ENCODE measurements at places on chromosomes 1 and 21. TPM values are rescaled to one million over a fixed set of nuclear protein-coding genes. Genes with fewer than 3 reads are reported as not detected.

The AMY1C gene
- total RNA-seq = not detected

The C1orf87 gene
- 0.71 TPM for total RNA-seq

DNA sequence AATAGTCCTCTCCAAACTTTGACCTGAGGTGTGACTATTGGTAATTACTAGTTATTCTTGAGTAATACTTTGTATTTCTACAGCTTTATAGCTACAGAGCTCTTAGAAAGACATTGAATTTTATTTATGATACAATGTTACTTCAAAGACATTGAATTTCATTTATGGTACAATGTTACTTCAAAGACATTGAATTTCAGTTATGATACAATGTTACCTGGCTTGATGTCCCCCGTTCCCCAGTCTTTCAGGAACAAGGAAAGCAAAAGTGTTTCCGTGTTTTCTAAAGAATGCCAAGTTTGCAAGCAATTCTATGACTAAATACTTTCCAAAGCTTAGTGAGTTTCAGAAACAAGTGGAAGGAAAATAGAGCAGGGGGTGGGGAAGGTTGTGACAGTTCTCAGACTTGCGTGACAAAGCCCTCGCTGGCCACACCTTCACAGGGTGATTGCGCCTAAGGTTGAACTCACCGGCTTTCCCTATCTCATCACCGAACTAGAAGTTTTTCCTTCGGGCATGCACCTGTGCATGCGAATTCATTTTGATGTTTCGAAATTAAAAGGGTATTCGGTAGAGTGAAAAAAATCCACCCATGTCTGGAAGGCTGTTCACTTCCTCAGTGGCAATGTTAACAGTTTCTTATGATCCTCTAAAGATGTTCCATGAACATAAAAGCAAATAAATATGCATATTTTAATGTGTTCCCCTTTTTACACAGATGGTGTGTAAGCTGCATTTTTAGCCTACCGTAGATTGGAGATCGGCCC, 909 bp upstream of the PAXBP1 start:
- DNase-seq = peak; percentile 75

DNA sequence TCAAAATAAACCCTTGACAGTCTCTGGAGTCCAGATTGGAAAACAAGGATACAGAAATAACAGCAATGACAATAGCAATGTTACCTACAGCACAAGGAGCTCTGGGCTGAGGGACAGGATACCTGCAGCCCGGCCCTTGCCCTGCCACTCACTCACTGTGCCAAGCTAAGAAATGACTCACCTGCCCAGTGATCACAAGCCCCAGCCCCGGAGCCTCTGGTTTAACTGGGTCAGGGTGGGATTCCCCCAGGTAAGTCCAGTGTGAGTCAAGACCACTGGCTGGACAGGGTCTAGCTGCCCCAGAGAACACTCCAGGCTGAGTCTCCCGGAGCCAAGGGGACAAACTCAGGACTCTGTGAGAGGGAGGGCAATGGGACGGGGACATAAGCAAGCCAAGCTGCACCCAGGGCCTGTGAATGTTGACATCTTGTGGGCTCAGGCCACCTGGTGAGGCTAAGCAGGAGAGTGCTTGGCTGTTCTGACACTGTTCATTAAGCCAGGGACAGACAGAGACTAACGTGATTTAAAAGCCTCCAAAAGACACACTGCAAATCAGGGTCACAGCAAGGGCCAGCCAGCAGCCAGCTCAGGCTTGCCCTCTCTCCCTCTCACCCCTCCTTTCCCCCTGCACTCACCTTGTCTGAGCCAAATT, 64.1 kb downstream of the MIS18A start:
- no peak for DNase-seq

DNA sequence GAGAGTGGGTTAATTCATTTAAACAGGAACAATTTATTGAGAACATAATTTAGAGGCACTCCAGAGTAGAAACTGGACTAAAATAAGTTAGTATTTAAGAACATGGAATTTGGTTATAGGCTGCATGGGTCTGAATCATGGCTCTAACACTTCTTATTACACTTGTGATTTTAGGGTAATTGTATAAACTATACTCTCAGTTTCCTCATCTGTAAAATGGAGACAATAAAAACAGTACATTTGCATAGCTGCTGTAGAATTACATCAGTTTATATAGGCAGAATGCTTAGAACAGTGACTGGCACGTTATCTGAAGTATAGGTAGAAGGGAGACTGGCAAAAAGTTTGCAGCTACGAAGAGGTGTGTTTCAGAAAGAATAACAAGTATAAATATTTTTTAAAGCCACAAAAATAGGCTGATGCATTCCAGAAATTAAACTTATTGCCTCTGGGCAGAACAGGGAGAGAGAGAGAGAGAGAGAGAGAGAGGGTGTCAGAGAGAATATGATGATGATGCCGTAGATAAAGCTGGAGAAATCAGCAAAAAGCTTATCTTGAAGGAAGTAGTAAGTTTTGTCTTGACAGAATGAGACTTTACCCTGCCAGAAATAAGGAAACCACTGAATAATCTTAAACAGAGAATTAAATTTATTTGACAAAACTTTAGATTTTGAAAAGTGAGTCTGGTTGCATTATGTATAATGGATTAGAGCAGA, 8.1 kb upstream of the OR6K3 start:
- no peak for DNase-seq

All from muscle of leg (tissue), 16 donors.